ENCODE measurements at places on chromosomes 7 and 10.

GRCh38 chr10:3173171-3173878 is 743 bp upstream of the PITRM1 start:
- DNase-seq = peak; percentile 85

DNA sequence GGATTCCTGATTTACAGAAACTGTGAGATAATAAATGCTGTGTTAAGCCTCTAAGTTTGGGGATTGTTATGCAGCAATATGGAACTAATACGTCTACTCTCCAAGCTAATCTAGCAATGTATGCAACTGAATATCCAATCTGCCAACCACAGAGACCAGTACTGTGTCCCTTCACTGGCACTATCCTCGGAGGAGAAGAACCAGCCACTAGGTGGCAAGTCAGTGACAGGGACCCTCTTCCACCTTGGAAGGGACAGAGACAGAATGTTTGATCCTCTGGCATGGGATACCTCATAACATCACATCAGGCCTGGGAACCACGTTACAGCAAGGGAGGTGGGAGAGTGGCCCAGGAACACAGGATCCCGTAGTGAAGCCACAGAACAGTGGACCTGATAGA is 96.4 kb downstream of the CREM start:
- DNase-seq = no peak

- peak; percentile 69 for DNase-seq
Observed at GRCh38 chr10:93379731-93380575, 102.2 kb downstream of the MYOF start.

- DNase-seq = no peak
Observed at GRCh38 chr7:158858592-158859503, 2.5 kb downstream of the DYNC2I1 start.

GRCh38 chr10:61869774-61870525 is 31.5 kb upstream of the ARID5B start:
- DNase-seq = no peak

DNA sequence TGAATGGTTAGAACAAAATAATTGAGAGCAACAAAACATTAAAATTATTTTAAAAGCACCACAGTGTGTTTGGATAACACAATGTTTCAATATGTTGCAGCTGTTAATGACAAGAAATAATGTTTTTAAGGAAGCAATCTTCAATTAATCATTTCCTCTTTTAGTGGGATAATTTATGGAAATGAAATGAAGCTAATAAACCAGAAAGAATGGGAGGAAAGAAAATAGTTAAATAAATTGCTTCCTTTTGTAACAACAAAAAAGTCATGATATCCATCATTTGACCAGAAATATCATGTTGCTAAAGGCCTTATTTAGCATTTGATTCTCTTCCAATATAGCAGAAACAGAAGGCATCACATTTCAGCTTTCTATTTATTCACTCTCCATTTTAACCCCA is 224.5 kb downstream of the SEMA3A start:
- no peak for DNase-seq

DNA sequence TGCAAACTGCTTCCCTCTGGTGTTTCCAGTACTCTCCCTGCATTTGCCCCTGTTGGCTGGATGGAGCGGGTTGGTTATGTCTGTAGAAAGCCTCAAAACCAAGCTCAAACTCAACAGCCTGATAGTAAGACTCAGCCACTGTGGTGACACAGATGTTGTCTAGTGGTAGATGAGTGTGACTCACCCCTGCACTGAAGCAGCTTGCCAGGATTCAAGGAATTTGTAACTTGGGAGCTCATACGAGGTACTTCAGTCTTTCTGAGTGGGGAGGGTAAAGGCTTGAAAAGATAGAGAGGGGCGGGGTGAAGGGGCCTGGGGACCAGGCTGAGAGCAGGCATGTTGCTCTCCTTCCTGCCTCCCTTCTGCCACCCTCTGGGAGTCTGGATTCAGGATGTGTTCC is 22.9 kb upstream of the AQP1 start:
- no peak for DNase-seq

DNA sequence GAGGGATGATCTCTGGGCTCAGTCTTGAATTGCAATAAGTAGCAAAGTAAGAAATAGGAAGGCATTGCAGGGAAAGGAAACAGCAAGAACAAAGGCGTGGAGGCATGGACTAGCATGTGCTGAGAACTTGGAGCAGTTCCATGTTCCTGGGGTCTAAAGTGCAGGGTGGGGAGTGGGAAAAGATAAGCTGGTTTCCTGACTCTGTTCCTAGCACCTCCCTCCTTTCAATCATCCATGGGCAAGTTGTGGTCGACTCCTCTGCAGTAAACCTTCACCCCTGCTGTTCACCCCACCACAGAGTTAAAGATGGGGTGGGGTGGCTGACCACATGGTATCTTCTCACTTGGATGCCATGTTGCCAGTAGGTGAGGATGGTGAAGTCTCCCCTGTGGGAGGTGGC is 29.6 kb downstream of the RPS24 start:
- no peak for DNase-seq

- no peak for DNase-seq
Observed at GRCh38 chr7:721619-722248, 4.8 kb upstream of the DNAAF5 start.

DNA sequence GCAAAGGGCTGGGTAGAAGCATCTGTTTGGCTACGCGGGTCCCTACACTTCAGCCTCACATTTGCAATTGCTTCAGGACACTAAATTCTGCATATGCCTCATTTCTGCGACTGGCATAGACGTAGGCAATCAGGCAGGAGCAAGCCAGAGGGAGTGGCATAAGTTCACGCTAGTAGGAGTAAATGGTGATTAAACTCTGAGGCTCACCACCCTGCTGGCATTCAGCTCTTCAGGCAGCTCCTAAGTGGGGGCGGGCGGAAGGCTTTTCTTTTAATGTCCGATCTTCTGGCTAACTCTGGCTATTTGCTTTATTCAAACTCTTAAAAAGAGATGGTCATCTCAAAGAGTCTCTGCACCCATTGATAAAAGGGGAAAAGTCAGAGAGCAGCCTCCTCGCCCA is 45.3 kb downstream of the RGS10 start:
- DNase-seq = no peak
